ENCODE measurements at places on chromosomes 1 and 21.

DNA sequence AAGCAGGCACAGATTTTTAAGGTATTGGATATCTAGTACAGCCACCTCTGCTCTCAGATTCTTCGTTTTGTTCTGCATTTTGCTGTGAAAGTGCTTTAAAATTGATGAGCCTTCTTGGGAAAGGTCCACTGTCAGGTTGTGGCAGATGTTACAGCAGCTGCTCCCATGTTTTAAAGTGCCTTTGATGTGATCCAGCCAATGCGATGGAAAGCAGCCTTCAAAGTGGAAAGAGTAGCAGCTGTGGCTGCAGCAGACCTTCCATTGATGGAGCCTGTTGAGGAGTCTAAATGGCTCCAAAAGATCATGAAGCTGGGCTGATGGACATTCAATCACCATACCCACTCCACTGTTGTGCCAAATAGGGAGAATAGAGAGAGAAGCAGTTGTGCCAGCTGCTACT is 816.9 kb downstream of the PLA2G4A start:
- no peak for DNase-seq

DNA sequence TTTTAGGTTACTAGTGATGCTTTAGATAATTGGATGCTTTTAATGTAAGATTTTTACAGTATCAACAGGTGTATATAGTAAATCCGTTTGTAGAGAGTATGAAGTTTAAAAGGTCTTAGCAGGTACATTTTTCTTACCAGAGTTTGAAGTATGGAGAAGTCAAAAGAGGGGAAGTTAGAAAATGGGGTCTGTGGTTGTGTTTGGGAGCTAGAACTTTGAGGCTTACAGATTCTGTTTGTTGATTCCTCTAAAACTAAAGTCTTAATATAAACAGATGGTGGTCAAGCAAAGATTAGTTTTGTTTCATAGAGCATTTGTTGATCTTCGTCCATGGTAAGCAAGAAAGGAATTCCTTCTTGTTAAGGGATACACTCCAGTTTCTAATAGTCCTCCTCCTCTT is 35.8 kb downstream of the CDC42 start:
- no peak for DNase-seq

GRCh38 chr1:60390593-60391282 is 317.2 kb upstream of the C1orf87 start:
- no peak for DNase-seq

GRCh38 chr1:115338457-115338820 is 390 bp upstream of the NGF start:
- DNase-seq: no peak

DNA sequence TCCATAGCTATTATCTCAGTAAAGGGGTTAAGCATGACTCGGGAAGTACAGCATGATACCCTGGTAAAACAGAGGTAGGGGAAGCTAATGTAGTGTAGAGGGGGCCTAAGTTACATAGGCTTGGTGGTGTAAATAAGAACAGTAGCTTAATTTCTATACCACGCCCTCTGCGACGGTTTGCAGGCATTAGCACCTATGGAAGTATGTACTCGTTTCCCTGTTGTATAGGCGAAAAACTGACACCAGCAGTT is 470 bp upstream of the NAXE start:
- DNase-seq: no peak

Data from Panc1 (cell line).